ENCODE measurements at places on chromosomes 16 and 17.
A peak's percentile ranks its signal among the peaks of the same experiment; 100 is the strongest.

DNA sequence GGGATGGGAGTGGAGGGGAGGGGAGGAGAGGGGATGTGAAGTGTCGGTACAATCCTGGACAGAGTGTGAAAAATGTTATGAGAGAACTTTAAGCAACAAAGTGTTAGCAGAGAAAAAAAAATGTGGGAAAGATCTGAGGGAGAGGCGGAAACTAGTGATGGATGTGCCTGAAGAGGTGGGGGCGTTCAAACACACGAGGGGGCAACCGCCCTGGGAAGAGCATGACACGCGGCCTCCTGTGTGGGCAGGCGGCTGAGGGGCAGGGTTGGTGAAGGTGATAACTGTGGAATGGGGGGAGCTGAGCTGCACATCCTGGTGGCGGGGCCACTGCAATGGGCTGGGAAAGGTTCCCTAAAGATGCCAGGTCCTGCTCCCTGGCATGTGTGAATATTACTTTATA is 30.1 kb downstream of the IFT140 start:
- DNase-seq = no peak

- DNase-seq = peak; percentile 63
These were observed 42.1 kb downstream of the ITGAM start for GRCh38 chr16:31301708-31302400.

DNA sequence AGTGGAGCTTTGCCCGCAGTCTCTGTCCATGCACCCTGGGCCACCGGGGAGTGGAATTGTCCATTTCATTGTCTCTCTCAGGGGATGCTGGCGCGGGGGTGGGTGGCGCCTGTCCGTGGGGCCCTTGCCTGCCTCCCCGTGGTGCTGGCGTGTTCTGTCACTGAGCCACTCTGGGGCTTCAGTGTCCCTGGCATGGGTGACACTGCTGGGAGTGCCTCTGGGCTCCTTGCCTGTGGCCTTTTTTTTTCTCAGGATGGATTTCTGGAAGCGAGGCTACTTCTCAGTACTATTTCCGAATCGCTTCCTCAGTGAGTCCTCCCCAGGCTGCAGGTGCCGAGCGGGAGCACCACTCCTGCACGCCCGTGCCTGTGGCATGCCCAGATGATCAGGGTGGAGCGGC is 55.0 kb downstream of the PDPK1 start:
- no peak for DNase-seq

DNA sequence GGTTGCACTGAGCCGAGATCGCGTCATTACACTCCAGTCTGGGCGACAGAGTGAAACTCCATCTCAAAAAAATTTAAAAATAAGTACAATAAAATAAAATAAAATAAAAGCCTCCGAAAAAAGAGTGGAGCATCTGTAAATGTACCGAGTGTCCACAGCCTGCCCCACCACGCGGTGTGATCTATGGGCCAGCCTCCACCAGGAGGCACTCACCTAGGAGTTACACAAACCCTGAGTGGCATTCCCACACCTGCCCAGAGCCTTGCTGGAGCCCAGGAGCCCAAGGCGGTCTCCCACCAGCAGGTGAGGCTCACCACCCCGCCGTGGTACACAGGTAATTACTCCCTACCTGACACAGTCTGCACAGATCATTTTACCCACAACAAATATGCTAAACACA is 183.2 kb downstream of the ZNF423 start:
- DNase-seq = no peak

GRCh38 chr16:19239511-19240155 is 45.9 kb upstream of the CLEC19A start:
- no peak for DNase-seq

- DNase-seq = no peak
These were observed 11.6 kb upstream of the STRADA start for GRCh38 chr17:63753215-63753614.
